ENCODE measurements at places on chromosomes 6 and 20. TPM values are rescaled to one million over a fixed set of nuclear protein-coding genes. Genes with fewer than 3 reads are reported as not detected.

DNA sequence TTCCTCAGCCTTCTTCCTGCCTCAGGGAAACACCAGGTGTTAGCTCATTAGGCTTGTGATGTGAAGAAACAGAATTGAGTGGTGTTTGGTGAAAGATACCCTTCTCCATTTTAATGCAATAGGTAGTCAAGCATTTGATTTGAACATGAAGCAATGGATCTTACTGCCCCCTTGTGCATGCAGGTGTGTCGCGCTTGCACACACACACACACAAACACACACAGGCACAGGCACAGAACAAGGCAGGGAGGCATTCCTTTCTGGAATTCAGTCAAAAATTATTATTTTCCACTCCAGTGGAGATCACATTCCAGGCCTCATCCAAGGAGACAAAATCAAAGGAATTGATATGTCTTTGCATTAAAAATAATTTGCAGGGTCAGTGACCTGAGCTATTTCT is 667.0 kb upstream of the MARCKS start:
- DNase-seq: no peak

LAMA2 gene
- 0.50 TPM for total RNA-seq

CCN5 gene
- total RNA-seq: 0.67 TPM

- DNase-seq: no peak
Measured at GRCh38 chr6:165404697-165405096, 95.3 kb upstream of the C6orf118 start.

DNA sequence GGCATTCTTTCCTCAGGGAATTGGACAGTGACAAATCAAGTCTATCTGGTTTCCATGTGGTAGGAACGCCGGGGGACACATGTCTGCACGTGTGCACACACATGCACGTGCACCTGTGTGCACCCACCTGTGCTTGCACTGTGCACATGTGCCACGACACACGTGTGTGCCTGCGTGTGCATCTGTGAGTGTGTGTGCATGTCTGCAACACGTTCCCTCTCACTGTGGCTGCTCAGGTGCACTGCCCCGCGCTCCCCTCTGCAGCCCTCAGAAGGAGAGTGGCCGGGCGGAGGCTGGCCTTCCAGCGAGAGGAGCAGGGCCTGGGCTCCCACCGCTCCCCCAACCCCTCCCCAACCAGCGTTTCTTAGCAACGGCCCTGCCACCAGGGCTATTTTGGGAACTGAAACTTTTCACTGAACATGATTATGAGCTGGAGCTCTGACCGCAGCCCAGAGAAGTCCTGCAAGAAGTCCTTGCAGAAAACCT is 147.8 kb downstream of the PHACTR3 start:
- no peak for DNase-seq

- no peak for DNase-seq
Measured at GRCh38 chr6:43826730-43827129, 56.7 kb downstream of the VEGFA start.

GRCh38 chr6:95685822-95686221 is 108.5 kb downstream of the MANEA start:
- DNase-seq: no peak

DNA sequence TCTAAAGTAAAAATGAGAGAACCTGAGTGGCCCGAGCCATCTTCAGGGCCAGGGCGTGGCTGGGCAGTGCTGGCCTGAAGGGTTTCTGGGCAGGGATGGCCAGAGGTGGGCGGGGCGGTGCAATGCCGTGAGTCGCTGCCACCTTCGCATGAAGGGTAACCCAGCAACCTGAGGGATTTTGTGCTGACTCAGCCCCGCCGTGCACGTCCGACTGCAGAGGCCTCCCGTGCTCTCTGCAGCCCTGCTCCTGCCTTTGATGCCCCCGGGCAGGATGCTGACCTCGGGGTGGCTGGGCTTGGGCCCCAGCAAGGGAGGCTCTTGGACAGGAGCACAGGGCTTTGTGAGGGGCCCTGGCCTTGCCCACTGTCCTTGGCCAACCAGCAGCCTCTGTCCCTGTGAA is 81.7 kb upstream of the GATA5 start:
- DNase-seq: peak; percentile 12

- DNase-seq: no peak
Measured at GRCh38 chr6:11978169-11978987, 33.7 kb upstream of the HIVEP1 start.

GRCh38 chr6:158028421-158028820 is 46.8 kb downstream of the SYNJ2 start:
- DNase-seq: no peak

PRELID3B gene
- 81.2 TPM for total RNA-seq

DNA sequence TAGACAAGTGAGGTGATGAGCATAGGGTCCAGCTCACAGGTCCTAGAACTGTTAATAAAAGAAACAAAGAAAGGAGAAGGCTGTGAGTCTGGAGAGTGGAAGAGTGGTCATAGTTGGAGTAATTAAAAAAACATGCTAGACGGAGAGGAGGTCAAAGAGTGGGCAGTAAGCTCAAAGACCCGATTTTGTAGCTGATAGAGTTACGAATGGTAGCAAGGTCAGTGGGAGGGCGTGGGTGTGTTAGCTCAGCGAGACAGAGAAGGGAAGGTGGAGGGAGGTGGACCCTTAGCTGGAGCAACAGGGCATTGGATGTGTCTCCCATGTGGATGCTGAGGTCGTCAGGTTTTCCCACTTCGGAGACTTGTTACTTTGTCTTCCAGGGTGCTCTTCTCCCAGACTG is 431.7 kb downstream of the CDH26 start:
- DNase-seq: no peak

DNA sequence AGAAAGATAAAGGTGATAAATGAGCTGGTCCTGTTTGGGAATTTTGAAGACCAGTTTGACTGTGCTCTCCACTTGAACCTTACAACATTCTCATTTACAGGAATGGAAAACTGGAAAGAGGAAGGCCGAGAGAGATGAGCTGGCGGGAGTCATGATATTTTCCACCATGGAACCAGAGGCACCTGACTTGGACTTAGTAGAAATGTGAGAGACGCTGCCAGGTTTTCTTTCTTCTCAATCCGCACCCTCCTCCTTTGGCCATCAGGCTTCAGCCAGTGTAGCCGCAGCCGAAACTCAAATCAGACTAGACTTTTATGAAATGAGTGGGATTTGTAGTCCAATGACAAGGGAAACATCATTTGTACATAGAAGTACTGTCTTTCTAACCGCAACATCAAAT is 54.7 kb upstream of the SYNJ2 start:
- no peak for DNase-seq

- no peak for DNase-seq
Measured at GRCh38 chr6:35161776-35162607, 20.9 kb upstream of the TCP11 start.

TXLNB gene
- not detected for total RNA-seq

ARMC2 gene
- 2.5 TPM for total RNA-seq

HLA-A gene
- total RNA-seq: 345 TPM

- peak; percentile 42 for DNase-seq
Measured at GRCh38 chr20:47352332-47353238, 3.9 kb downstream of the ZMYND8 start.

DNA sequence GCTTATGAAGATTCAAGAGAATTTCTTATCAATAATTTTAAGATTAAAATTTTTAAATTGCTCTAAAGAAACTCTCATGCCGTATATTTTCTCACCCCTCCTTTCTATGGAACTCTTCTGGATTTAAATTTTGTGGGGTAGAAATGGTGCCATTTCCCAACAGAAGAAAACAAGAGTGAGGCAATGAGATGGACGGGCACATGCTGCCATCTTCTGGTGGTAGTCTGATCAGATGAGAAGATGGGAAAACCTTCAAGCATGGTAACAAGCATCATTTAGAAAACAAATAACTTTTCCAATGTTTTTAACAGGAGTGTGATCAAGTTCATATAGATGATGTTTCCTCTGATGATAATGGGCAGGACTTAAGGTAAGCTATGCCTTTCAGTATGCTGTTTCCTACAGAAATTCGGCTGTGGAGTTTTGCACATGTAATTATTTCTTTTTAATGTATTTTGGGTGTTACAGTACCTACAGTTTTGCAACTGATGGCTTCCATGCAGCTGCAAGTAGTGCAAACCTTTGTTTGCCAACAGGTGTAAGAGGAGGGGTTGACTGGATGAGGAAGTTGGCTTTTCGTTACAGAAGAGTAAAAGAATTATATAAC is 271.4 kb downstream of the EYA4 start:
- DNase-seq: peak; percentile 12

- DNase-seq: peak; percentile 44
Measured at GRCh38 chr6:39361657-39362486, 39.4 kb upstream of the KCNK16 start.

EFCAB8 gene
- total RNA-seq: 0.50 TPM

HSPA1A gene
- total RNA-seq: 99.5 TPM

DNA sequence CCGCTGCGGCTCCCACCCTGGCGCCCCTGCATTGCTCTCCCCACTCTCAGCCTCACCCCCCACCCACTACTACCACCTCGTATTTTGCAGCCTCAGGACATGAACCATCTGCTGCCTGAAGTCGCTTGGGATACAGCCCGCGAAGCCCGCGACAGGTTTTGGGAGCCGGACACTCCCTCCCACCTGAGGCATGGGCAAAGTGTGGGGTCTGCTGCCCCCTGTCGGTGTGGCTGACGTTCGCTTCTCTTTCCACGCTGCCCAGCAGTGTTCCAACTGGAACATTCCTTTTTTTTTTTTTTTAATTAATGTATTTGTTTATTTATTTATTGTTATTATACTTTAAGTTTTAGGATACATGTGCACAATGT is 15.3 kb upstream of the LPA start:
- DNase-seq: no peak

GRCh38 chr6:5093231-5094015 is 8.3 kb downstream of the PPP1R3G start:
- DNase-seq: no peak

GRCh38 chr6:88763160-88763559 is 200.3 kb downstream of the RNGTT start:
- no peak for DNase-seq

DNA sequence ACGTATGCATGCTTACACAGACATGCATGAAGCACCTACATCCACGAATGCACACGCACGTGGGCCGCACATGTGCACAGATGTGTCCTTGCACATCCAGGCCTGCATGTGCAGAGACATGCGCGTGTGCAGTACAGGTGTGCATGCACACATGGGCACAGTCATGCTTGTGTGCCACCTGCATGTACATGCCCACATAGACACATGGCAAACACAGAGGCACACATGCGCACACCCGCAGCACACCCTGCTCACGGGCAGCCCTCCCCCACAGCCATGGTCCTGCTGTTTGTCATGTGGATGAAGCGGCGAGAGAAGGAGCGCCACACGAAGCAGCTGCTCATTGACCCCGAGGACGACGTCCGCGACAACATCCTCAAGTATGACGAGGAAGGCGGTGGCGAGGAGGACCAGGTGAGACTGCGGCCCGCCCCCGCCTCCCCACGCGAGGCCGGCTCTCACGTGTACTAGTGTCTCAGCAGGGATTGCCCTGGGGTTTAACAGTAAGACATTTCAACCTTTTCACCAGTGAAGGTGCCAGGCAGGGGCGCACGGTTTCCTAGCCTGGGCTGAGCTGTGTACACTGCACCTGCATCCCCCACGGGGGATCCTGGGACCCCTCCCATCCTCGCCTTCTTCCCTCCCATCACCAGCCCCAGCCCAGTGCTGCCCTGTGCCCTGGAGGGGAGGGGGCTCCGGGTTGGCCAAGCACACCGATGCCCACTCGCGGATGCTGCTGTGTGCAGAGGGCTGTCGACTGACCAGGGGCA is 132.8 kb downstream of the TAF4 start:
- no peak for DNase-seq

DNA sequence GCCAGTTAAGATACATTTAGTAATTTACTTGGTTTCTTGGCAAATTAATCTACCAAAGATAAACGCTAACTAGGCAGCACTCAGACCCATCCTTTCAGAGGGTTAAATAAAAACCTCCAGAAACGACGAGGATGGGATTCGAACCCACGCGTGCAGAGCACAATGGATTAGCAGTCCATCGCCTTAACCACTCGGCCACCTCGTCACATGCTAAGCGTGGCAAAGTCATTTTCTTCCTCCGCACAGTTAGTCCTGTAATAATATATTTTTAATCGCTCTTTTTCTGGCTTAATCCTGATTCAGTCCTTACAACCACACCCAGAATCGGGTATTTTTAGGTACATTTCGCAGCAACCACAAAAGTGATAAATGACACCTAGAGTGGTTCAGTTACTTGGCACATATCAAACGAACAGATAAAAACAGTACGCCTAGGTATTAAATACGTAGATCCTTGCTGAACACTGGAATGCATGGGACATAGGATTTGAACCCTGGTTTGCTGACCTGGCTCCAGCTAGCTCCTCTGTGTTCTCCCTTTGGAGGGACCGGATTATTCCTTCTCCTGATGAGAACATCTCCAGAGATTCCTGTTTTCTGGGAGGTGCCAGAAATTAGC is 71.6 kb downstream of the GPX5 start:
- peak; percentile 79 for DNase-seq

HSPA12B gene
- not detected for total RNA-seq

DNA sequence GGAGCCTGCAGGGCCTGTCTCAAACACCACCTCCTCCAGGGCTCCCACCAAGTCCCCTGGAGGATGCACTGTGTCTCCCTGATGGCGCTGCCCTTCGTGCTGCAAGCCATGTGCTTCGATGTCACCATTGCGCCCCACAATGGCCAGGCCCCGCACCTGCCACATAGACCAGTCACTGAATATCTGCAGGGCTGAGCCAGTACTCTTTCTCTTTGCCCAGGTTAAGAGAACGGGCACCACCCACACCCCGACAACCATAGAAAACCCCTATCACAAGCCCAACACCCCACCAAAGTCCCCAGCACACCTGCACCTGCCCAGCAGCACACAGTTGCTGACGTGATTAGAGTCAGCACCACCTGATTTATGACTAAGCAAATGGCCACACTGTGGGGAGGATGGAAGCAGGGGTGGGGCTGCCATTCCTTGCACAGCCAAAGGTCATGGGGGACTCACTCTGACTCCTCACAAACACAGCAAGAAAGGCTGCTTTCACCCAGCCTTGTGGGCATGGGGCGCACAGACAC is 104.3 kb downstream of the SLC23A2 start:
- peak; percentile 69 for DNase-seq

DNMT3B gene
- total RNA-seq: 2.0 TPM

DNA sequence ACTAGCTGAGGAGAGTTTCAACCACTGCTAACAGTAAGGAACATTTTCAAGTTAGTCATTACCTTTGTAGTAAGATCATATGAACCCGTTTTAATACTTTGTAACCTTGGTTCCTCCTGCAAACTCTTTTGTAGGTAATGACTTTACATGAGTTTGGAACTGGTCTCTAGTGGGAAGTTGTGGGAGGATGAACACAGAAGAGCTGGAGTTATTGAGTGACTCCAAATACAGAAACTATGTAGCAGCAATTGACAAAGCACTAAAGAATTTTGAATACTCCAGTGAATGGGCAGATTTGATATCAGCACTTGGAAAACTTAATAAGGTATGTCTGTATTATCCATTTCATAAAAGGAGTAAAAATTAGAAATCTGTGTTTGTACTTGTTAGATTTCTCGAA is 29.3 kb downstream of the DOP1A start:
- peak; percentile 8 for DNase-seq
